ENCODE measurements at places on chromosomes 1 and 21.

GRCh38 chr21:45473496-45474322 lies 68.5 kb downstream of the SLC19A1 start:
- no peak for DNase-seq

DNA sequence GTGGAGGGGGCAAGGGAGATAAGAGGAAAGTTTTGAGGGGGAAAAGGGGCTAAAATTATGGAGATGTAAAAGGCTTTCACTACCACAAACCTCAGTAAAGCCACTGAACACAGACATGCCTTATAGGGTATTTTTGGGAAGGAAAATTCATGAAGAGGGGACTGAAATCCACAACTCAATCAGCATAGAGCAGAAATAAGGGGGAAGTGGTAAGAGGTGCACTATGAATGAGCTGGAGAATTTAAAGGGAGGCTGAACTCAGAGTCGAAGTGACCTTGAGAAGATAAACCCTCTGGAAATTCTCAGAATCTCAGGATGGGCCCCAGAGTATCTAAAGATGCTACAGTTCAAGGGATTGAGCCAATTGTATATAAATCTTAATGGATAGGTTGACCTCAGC lies 15.3 kb downstream of the RHEX start:
- DNase-seq = no peak

GRCh38 chr1:96313216-96313615 lies 408.4 kb upstream of the PTBP2 start:
- no peak for DNase-seq

DNA sequence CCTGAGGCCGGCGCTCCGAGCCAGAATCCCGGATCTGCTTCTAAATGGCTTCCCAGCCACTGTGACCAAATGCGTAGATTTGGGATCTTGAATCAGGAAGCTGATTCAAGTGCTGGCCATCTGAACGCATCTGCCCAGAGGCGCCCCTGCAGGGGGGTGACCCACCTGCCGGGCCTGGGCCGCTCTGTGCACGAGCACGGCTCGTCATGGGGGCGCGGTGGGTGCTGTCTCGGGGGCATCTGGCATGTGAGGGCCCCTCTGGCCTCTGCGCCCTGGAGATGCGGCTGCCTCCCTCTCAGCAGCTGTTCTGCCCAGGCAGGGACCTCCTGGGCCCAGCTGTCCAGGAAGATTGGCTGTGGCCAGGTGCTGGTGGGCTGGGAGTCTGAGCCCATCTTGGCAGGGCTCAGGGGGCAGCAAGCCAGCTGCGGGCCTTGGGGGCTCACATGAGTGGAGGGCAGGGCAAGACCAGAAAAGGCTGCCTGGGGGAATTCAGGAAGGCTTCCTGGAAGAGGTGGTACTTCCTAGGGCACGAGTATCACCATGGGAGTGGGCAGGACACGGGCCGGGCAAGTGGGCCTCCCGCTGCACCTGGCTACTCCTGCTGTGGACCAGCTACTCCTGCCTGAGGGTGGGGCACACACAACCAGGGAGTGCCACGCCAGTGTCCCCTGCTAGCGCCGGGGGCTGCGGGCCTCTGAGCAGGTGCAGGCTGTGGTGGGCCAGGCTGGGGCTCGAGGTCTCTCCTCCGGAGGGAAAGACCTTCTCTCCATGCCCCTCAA lies 25.1 kb downstream of the PLCH2 start:
- DNase-seq = no peak

- no peak for DNase-seq
Observed at GRCh38 chr1:53943090-53943489, 2.4 kb downstream of the IFT25 start.

- DNase-seq = no peak
Observed at GRCh38 chr1:222023025-222023424, 281.1 kb upstream of the DUSP10 start.

- no peak for DNase-seq
Observed at GRCh38 chr1:85576266-85576641, 4.3 kb upstream of the CCN1 start.

- no peak for DNase-seq
Observed at GRCh38 chr1:85445906-85446305, 19.1 kb downstream of the DDAH1 start.

GRCh38 chr1:22975694-22976093 lies 3.0 kb upstream of the LACTBL1 start:
- no peak for DNase-seq

- no peak for DNase-seq
Observed at GRCh38 chr1:206909161-206909882, 12.1 kb downstream of the IL24 start.

DNA sequence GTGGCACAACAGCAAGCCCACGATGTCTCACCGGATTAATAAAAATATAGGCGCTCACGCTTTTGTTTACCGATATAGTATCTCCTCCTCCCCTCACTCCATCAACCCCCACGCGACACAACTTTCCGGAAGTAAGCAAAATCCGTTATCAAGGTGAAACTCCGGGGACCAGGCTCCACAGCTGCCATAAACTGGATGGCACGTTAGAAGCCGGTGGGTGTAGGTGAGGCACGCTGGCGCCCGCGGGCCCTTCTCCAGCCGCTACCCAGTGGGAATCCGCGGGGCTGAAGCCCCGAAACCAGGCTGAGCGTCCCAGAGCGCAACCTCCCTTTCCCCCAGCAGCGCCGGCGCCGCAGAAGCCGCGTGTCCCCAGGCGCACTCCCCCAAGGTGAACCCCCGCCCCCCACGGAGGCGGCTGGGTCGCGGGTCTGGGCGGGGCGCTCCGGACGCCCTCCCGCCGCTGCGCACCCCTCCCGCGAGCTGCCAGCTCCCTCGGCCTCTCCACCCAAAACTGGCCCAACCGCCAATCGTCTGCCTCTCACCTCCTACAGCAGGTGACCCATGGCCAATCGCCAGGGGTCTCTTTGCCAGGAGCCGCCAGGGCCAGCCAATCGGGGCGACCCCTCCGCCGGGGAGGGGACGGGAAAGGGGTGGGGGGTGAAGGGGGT lies 112.4 kb downstream of the OSBPL9 start:
- peak; percentile 51 for DNase-seq

DNA sequence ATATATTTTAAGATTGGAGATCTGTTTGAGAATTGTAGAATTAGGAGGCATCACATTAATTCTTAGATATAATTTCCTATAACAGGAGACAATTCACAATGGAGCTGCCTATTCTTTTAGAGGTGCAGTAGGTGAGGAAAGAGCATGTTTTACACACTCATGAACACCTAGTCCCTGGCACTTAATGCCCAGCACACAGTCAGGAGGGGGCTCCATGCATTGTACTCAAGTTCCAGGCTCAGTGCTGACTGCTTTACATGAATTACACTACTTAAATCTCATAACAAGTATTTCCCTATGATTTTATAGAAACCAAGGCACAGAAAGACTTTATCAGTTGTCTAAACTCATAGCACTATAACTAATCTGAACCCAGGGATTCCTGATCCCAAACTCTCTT lies 360 bp upstream of the GBP3 start:
- DNase-seq = no peak

DNA sequence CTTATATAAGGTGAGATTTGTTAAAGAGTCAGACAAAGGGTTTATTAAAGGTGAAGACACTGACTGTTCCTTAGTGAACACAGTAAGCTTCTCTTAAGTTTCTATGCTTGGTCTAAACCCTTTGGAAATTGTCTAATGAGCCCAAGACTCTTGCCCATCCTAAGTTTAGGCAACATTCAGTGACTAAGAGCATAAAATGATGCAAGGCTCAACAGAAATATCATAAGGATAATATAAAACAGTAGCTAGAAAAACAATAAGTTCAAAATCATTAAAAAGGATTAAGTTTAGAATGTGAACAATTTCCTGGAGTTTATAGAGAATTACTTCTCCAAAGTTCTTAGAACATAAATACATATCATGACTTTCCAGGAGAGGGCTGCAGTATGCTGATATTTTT lies 108.9 kb upstream of the PDC start:
- no peak for DNase-seq

DNA sequence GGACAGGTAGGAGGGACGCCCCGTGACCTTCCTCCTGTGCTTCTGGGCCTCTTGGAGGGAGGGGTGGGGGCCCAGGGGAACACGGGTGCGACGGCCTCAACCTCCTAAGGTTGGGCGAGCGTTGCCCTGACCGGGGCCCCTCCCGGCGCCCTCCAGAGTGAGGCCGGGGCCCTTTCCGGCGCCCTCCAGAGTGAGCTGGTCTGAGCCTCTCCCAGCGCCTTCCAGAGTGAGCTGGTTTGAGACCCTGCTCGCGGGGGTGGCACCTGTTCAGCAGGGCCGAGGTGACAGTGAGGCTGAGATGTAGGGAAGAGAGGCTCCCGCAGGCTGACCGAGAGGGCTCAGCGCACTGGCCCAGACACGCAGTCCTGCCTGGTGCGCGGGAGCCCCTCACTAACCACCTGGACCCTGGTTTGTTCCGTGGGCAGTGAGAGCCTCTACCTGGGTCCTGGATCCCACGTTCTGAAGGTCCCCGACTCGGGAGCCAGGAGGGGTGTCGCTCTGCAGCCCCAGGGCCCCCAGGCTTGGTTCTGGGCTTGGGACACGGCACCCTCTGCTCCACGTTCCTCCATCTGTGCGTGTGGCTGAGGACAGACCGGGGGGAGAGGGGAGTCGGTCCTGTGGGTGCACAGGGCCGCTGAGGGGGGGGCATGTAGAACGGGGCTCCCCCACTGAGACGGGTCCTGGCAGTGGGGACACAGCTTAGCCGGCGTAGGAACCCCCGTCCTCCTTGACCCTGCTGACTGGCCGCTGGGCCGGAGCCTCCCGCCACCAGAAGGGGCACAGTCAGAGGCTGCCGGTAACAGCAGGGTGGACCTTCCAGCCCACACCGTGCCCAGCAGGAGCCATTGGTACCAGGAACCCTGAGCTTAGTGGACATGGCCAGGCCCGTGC lies 1.4 kb downstream of the COL6A1 start:
- no peak for DNase-seq

DNA sequence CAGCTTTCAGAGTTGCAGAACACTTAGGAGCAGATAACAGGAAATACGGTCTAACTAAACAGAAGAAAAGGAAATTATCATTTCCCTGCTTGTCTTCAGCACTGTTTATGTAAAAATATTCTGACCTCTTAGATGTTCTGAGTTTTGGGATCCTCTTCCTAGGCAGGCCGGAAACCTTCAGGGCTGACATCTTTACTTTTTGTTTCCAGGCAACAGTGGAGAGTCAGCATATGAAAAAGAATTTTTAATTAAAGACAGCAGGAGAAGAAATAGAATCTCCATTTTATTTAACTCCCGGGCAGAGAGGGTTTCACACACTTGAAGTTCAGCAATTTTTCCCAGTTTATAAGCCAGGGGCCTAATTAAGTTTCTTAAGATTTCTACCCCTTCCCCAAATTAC lies 5.1 kb upstream of the RIPPLY3 start:
- DNase-seq = no peak

- no peak for DNase-seq
Observed at GRCh38 chr1:240619906-240620621, 8.1 kb upstream of the GREM2 start.
